NCI-H510A (cell line): ENCODE measurements at places on chromosomes 12 and 14.

GRCh38 chr12:49369411-49370145 lies 2.3 kb downstream of the SPATS2 start:
- peak; percentile 15 for DNase-seq

- DNase-seq, result peak; percentile 94
These were observed at the start of gene BAZ1A for GRCh38 chr14:34875031-34875922. Gene BAZ1A, minus strand, starts transcription at chr14:34875360. Its CDS starts 756 bp downstream, at chr14:34874604.

GRCh38 chr12:80892597-80893445 lies 44.9 kb downstream of the LIN7A start:
- DNase-seq, result no peak

- no peak for DNase-seq
These were observed 65.5 kb downstream of the LRP6 start for GRCh38 chr12:12201274-12201758.

- no peak for DNase-seq
These were observed 9.1 kb downstream of the FAM222A start for GRCh38 chr12:109722721-109723094.

DNA sequence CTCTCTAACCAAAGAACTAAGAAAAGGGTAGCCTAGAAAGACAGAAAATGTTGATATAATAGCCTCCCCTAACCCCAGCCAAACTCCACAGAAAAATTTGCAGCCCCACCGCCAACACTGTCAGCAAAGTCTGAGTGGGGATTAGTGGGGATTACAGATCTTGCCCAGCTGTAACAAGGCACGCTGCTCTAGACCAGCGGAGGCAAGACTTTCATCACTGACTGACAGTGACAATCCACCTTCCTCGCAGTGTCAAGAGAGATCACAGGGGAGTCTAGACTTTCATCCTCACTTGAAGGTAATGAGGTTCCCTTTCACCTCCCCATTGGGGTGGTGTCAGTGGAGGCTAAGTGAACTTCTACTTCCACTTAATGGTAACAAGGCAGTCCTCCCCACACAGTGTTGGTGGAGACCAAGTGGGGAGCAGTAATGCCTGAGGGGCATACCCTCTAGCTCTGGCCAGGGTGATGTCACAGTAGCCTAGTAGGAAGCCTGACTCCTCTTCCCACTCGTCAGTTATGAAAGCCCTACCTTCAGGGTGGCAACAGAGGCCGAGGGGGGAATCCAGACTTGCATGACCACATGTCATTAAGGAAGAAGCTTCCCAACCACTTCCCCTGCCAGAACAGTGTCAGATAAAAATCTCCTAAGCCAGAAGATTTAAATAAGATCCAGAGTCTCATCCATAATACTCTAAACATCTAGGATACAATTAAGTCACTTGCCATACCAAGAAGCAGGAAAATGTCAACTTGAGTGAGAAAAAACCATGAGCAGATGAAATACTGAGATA lies 91.7 kb upstream of the RASSF8 start:
- DNase-seq, result no peak

- no peak for DNase-seq
These were observed 71.4 kb downstream of the PLXNC1 start for GRCh38 chr12:94219622-94220302.
